ENCODE measurements at places on chromosomes 5 and 9.
A peak's percentile ranks its signal among the peaks of the same experiment; 100 is the strongest.

DNA sequence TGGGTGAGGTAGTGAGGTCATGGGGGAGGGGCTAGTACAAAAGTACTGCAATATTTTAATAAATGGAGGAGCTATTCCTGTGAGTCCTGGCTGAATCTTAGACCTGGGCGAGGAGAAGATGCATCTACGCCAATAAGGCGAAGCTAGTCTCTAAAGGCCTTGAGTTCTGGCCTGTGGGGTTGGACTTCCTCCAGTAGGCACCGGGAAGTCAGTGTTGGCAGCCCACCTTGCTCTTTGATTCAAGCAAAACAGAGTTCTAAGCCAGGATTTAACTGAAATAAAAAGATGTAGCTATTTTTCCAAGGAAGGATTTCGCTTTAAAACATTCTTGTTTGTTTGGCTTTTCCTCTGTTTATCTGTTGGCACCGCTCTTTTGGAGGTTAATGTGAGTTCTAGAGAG is 244.6 kb downstream of the KIF4B start:
- no peak for DNase-seq

DNA sequence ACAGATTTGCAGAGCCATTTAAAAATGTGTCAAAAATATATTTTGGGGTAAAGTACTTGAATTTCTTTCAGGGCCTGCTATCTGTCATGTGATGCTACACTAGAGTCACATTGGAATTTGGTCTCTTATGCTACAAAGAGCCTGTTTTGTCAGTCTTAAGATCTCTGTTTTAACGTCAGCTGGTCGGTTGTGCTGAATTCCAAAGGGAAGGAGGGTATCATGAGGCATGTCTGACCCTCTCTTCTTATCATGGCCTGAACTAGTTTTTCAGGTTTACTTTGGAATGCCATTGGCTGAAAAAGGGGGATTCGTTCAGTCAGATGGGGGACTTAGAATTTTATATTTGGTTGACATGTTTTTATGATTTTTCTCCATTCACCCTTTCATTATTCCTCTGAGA is 290.6 kb downstream of the CD180 start:
- no peak for DNase-seq

- DNase-seq = no peak
Observed at GRCh38 chr5:100575815-100576214, 40.6 kb downstream of the FAM174A start.

DNA sequence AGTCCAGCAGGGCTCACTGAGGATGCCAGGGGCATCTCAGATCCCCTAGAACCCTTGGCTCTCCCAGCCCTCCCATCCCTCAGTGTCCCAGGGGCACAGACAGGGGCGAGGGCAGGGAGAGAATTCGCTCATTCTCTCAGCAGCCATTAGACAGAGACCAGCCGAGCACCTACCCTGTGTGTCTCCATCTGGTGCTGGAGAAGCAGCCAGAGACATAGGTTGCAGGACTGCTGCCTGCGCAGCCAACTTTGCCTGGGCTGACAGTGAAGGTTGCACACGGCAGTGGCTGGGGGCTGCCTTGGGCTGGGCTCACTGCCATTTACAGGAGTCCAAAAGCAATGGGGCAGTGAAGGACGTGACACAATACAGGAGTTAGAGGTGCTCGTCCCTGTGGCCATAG is 60.9 kb downstream of the OLFM1 start:
- no peak for DNase-seq

DNA sequence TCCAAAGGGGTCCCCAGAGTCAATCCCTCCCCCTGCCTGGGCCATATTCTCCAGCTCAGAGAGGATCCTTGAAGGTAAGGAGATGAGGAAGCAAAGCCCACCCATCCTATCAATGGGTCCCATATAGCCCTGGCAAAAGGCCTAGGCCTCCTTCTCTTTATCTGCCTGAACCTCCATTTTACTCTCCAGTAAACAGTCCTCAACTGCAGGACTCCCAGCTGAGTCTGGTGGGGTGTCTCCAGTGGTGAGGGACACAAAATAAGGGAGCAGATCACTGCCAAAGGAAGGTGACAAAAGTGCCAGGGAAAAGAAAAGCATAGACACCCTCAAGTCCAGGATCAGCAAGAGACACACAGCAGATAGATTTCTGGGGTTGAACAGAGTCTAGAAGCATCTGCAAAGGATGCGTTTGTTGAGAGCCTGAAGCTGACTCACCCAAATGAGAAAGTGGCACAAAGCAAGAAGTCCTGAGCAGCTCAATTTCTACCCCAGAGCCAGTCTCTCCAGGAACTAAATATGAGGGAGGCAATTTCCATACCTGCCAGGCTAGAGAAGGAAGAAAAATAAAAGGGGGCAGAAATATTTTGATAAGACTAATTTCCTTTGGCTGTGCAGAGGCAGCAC is 2.7 kb upstream of the EBF1 start:
- DNase-seq = no peak

DNA sequence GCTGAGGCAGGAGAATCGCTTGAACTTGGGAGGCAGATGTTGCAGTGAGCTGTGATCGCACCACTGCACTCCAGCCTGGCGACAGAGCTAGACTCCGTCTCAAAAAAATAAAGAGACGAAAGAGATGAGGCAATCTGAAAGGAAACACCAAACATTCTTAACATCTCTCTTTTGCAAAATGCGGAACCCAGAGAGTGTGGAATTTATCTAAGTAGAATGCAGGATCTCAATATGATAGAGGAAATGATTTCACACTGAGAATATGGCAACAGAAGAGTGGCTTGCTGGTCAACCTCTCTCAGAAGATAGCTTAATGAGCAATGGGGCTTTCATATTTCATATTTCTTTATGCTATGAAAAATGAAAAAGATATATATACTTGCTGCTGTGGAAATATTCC is 33.4 kb upstream of the PCA3 start:
- DNase-seq = no peak

- no peak for DNase-seq
Observed at GRCh38 chr5:118095115-118095514, 893.2 kb downstream of the DTWD2 start.

- no peak for DNase-seq
Observed at GRCh38 chr5:174454890-174455289, 269.5 kb upstream of the MSX2 start.

GRCh38 chr5:58204966-58205365 is 254.9 kb downstream of the PLK2 start:
- DNase-seq = no peak

DNA sequence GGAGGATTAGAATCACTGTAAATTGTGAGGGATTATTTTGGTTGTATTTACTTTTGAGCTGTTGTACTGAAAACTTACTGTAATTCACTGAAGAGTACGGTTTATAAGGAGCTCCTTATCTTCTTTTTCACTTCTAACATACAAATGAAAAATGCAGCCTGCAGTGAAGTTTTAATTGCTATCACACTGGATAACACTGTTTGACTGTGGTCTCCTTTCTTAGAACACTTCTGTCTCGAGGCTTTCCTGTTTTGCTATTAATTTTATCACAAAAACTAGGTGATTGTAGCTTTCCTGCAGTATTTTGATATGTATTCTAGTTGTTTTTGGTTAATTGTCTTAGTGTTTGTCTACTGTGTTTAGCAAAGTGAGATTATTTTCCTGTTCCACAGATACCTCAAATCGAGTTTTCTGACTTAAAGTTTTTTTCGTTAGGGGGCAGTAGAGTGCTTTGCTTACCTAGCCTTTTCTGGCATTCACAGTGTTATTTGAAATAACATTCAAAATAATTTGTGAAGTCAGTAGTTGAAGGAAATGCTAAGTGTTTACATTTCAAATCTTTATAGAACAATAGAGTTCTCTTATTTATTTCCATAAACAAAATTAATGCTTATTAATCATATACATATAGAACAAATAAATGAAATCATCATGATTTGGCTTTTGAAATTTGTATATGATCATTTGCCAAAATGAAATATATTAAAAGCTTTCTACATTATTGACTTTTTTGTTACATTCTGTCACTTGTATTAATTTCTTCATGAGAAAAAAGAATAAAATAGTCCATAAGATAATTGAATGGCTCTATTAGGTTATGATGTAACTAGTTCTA is 52.9 kb downstream of the COMMD10 start:
- peak; percentile 53 for DNase-seq

GRCh38 chr5:179794575-179794974 is 789 bp downstream of the LTC4S start:
- DNase-seq = no peak

- no peak for DNase-seq
Observed at GRCh38 chr5:68771221-68771620, 322.6 kb upstream of the SLC30A5 start.

GRCh38 chr9:618478-618877 is 223.0 kb upstream of the DMRT1 start:
- no peak for DNase-seq
